Fibroblast of skin of left biceps (primary cell): ENCODE measurements at places on chromosomes 13 and 19.

- DNase-seq: peak; percentile 55
Observed at GRCh38 chr13:31638577-31638976, 100.7 kb upstream of the RXFP2 start.

DNA sequence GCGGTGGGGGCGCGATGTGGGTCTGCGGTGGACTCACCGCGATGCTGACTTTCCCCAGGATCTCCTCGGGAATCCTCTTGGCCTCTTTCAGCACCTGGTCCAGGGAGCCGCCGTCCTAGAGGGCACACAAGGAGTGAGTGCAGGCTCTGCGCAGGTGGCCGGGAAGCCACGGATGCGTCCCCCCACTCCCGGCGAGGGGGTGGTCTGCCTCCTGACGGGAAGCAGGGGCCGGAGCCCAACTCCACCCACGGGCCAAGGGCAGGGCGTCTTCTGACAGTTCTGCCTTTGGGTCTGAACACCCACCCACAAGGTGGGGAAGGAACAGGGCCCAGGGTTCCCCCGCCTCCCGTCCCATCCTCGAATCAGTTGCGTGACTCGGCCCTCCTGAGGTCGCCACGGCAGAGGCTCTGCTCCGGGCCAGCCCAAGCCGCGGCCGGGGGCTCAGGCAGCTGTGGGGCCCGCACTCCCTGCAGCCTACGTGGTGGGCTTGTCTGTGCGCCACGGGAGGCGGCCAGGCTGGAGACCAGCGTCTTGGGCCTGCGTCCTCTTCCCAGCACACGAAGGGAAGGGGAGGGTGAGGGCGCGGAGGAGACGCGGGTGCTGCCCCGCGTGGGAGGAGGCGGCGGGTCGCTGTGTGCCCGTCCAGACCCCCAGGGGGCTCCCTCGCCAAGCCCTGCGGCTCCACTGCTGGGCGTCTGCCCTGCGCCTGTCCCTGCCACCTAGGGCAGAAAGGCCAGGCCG, 21.4 kb downstream of the MAP2K2 start:
- no peak for DNase-seq

GRCh38 chr19:46480415-46480814, 9.1 kb upstream of the PNMA8A start:
- DNase-seq: peak; percentile 73

DNA sequence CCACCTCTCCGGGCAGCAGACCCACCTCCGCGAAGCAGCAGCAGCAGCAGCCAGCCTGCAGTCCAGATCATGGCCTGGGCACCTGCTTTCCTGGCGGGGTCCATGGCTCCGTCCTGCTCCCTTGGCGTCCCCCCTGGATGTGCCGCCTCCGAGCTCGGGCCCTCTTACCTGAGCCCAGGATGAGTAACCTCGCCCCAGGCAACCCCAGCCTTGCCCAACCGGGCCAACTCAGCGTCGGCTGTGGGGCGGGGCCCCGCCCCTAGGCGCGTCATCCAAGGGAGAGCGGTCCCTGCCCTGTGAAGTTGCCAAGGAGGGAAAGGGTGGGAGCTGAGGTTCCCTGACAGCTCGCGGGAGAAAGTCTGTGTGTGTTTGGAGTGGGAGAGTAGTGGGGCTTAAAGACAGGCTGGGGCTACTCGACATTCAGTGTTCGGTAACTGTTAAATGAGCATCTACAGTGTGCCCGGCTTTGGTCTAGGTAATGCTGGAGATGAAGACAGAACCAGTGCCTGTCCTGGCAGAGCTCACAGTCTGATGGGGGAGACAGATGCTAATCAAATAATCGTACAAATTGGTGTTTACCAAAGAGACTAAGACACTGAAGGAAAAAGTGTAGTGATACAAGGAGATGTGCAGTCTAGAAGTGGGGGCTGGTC, at the start of gene LYPD3:
LYPD3 (minus strand) TSS at position 141 of the 653 bp plus-strand sequence; CDS start at position 104, 37 bp downstream.
- no peak for DNase-seq

GRCh38 chr13:69857183-69857821, 250.3 kb upstream of the ATXN8OS start:
- DNase-seq: no peak

DNA sequence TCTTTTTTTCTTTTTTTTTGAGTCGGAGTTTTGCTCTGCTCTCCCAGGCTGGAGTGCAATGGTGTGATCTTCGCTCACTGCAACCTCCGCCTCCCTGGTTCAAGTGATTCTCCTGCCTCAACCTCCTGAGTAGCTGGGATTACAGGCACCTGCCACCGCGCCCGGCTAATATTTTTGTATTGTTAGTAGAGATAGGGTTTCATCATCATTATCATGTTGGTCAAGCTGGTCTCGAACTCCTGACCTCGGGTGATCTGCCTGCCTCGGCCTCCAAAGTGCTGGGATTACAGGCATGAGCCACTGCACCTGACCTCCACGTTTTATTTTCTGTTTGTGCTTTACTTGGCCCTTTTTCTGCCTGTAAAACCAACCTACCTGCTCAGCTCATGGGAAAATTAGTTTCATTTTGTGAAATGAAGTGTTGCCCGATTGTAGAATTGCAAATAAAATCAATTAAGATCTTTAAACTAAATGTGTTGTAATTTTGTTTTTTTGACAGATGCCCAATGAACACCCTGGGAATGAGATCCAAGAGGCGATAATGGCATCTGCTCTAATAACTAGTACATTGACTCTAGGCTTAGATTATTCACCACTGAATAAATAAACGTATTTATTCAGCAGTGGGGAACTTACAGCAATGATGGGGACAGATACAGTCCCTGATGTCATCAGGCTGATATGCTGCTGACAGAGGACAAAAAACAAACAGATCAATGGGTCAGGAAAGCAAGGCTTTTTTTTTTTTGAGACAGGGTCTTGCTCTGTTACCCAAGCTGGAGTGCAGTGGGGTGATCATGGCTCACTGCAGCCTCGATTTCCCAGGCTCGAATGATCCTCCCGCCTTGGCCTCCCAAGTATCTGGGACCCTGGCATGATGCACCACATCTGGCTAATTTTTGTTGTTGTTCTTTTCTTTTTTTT, 2.2 kb upstream of the RAB11B start:
- DNase-seq: no peak

- no peak for DNase-seq
Observed at GRCh38 chr19:31421856-31422255, 72.6 kb upstream of the TSHZ3 start.

DNA sequence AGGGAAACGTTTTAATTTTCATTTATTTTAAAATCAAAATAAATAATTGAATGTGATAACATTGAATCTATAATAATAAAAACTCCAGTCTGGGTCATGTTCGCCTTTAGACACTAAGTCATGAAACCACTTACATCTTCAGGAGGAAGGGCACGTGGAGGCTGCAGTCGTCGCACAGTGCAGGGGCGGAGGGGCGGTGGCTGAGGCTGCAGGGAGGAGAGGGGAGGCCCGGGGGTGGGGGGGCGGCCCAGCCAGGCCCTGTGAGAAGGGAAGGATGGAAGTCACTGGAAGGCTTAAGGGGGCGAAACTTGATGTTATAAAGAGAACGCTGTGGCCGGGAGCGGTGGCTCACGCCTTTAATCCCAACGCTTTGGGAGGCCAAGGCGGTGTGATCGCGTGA, 14.9 kb upstream of the LATS2 start:
- no peak for DNase-seq

DNA sequence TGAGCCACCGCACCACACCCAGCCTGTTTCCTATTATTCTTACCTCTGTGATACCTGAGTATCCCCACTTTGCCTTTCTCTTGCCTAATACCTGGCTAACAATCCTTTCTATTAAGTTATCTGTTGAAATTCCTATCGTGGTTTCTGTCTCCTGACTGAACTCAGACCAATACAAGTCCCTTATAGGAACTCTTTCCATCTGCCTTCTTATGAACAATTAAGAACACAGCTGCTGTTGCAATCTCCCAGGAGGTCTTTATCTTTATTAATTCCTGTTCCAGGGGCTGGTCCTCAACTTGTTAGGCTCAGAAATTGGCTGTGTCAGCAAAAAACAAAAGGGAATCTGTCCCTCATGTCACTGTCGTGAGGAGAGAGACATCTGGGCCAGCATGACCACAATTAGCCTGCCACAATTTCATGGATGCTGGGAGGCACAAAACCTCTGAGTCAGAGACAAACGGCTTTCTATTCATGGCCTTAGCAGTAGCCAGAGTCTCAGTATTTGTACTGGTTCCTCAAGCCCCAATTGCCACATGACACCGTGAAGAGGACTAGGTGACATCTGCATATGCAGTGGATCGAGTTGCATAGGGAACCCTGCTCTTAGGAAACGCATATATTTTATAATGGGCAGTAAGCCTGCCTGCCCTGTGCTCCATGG, 58.2 kb downstream of the NUFIP1 start:
- DNase-seq: no peak

GRCh38 chr13:50365408-50366391, 350.5 kb downstream of the KCNRG start:
- DNase-seq: no peak

DNA sequence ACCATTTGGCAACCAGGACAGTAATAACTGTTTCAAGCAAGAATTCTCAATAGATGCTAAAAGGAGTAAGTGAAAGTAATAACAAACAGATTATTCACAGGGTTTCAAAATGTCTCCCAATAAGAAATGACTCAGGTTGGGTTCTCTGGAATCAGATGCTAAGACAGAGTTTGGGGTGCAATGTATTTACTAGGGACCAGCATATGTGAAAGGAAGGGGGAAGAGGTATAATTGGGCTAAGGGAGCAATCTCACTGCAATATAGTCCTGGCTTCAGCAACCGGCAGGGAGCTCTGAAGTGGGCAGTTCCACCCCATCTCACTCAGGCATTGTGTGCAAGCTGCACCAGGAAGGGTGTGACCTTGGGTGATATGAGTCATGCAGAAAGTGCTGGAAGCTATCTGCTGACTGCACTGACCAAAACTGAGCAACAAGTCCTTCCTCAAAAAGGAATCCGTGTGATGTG, 23.4 kb downstream of the ZDHHC20 start:
- DNase-seq: no peak

DNA sequence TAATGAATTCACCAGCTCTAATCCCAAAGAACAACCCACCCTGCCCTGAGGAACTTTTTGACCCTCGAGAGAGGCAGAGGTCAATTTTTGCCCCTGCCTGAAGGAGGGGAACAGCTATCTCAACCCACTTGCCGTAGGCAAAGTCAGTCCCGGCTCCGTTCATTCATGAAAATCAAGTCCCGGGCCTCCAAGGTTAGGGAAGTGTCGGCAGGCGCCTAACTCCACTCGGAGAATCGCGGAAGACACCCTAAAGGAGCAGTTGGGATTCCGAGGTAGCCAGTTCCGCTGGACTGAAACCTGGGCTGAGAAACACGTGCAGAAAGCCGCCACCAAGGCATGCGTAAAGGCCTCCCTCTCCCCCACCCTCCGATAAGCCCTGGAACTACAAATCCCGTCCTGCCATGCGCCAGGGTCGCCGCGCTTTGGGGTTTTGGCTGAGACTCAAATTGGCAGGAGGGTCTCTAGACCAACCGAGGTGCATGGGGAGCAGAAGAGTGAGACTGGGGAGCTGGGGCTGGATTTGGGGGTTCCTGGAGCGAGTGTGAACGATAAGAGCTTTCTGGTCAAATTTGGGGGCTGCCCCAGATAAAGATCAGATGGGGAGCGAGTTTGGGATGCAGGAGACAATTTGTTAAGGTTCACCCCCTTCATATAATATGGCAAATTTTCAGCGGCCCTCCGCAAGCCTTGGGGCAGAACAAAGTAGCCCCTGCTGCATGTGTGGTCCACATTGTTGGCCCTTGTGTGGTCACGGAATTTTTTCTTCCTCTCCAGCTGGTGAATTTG, at the start of gene TNPO2:
TNPO2 (minus strand) TSS at position 292 of the 786 bp plus-strand sequence. CDS start 2,955 bp downstream, outside the sequence.
- no peak for DNase-seq

DNA sequence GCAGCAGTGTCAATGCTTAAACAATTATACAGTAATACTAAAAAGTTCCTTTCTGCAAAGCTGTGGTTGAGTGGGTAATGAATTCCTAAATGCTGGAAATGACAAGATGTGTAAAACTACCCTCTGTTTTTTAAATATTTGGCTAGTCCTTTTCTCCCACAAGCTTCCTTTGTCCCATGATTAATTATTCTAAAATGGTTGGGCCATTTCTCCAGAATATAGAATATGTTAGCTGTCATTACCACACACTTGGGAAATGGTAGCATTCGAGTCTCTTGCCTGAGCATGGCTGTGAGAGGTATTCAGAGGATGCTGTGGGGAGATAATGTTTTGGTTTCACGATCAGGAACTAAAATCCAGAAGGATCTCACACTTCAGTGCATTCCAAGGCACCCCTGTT, 1185.8 kb downstream of the UQCRFS1 start:
- no peak for DNase-seq

GRCh38 chr13:32362574-32362973, 47.3 kb downstream of the BRCA2 start:
- DNase-seq: no peak

GRCh38 chr19:54073829-54074228, 7.3 kb downstream of the TARM1 start:
- no peak for DNase-seq

GRCh38 chr19:35348911-35349611, 1.4 kb downstream of the FFAR1 start:
- no peak for DNase-seq

DNA sequence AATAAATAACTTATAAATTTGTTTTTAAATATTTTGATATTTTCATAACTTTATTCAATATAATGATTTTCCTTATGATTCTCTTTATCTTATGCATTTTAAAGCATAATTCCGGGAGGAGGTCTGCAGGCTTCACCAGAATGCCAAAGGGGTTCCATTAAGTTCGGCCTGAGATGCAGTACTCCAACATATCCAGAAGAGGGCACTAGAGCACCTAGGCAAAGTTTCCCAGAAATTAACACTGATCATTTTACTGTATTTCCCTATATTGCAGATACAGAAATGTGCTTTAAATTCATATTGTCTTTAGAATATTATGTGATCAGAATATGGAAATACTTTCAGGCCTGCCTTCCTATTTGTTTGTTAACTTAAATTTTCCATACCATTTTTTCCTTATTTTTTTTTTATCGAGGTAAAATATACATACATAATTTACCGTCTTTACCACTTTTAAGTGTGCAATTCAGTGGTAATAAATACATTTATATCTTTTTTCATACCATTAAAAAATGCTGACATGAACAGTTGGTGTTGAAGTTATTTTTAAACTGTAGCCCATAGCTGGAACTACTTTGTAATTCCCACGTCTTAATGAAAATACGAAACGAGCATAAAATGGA, 58.9 kb upstream of the TM9SF2 start:
- DNase-seq: no peak

DNA sequence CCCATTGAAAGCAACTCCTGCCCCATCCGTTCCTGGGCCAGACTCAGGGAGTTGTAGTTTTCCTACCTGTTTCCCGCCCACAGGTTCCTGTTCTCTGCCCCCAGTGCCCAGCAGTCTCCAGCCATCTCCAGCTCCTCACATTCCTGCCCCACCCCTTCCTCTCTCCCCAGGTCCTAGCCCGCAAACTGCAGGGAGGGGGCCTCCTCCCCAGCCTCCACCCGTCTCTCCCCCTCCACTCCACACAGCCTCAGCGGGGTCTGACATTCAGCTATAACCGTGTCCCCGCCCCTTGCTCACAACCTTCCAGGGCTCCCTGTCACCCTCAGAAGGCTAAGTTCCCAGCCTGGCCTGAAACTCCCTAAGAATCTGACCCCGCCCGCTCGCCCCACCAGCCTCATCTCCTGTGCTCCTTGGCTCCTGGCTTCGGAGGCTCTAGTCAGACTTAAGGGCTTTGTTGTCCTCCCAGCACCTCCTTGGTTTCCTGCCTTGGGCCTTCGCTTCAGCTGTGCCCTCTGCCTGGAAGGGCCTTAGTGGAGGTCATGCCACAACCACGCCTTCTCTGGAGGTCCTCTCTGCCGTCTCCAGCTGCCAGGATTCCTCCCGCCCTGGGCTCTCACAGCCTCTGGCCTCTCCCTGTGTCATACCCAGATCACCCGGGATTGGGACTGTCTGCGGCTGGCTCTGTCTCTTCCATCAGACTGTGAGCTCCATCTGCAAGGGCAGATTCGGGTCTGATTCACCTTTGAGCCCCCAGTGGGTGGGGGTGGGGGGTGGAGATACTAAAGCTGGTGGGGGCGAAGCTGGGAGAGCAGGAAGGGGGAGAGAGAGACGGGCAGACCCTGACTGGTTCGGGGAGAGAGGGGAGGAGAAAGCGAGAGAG, 5.1 kb upstream of the SPACA6 start:
- DNase-seq: no peak
